Choroid plexus epithelial cell (primary cell): ENCODE measurements at places on chromosomes 11 and 22.

GRCh38 chr11:83609191-83609590, 323.0 kb upstream of the CCDC90B start:
- DNase-seq = no peak

- peak; percentile 40 for DNase-seq
Observed at GRCh38 chr22:50399751-50400331, 56.7 kb downstream of the PPP6R2 start.

DNA sequence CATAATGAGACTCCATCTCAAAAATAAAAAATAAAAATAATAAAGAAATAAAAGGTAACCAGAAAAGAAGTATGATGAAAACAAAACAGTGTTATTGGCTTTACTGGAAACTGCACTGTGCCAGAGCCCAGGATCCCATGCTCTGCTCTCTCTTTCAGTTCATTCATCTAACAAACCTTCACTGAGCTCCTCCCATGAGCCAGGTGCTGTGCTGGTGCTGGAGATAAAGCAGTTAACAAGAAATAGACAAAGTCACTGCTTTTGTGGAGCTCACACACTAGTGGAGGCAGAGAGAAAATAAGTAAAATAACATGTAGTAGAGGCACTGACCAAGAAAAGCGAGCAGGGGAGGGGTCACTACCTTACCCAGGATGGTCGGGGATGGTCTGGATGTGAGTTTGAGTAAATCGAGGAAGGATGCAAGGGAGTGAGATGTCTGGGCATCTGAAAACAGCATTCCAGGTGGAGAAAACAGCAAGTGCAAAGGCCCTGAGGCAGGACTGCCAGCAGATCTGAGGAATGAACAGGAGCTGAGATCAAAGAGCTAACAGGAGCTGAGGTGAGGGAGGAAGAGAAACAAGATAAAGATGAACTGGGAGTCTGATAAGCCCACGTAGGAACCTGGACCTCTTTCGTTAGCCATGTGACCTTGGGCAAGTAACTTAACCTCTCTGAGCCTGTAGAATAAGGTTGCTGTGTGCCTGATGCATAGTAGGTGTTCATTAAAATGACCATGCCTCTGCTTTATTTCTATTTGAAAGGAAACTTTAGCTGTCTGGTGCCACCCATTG, 31.3 kb upstream of the CD82 start:
- DNase-seq = no peak

GRCh38 chr11:27358296-27358695, 4.7 kb downstream of the CCDC34 start:
- DNase-seq = peak; percentile 39

- DNase-seq = peak; percentile 10
Observed at GRCh38 chr22:17164392-17165024, 5.4 kb upstream of the HDHD5 start.
